Right ventricle myocardium superior (tissue), 1 donor: ENCODE measurements at places on chromosomes 2 and 18. TPM values are rescaled to one million over a fixed set of nuclear protein-coding genes. Genes with fewer than 3 reads are reported as not detected.

TGOLN2 gene
- total RNA-seq, result 59.9 TPM

DPY30 gene
- 42.3 TPM for total RNA-seq

TANK gene
- total RNA-seq, result 25.7 TPM

RIT2 gene
- not detected for total RNA-seq

DLGAP1 gene
- total RNA-seq, result 0.08 TPM

PSTPIP2 gene
- 2.4 TPM for total RNA-seq

HMSD gene
- total RNA-seq, result 0.27 TPM

TCF23 gene
- total RNA-seq, result not detected

IL1R2 gene
- 1.4 TPM for total RNA-seq
